ENCODE measurements at places on chromosomes 7 and 10.

GRCh38 chr7:17558135-17558534, 259.7 kb downstream of the AHR start:
- DNase-seq, result no peak

GRCh38 chr10:61752111-61753011, 89.6 kb downstream of the CABCOCO1 start:
- peak; percentile 36 for DNase-seq

DNA sequence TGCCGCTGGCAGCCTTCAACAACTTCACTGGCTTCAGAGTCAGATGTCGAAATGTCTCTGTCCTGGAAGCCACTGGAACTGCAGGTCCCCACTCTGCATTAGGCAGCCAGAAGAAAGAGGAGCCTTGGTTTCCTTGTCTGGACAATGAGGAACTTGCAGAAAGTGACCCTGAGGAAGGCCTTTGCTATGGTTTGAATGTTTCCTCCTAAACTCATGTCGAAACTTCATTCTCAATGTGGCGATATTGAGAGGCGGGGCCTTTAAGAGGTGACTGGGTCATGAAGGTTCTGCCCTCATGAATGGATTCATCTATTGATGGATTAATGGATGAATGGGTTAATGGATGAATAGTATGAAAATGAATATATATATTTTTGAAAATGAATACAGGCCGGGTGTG, 61.6 kb upstream of the GPR26 start:
- DNase-seq, result peak; percentile 58

DNA sequence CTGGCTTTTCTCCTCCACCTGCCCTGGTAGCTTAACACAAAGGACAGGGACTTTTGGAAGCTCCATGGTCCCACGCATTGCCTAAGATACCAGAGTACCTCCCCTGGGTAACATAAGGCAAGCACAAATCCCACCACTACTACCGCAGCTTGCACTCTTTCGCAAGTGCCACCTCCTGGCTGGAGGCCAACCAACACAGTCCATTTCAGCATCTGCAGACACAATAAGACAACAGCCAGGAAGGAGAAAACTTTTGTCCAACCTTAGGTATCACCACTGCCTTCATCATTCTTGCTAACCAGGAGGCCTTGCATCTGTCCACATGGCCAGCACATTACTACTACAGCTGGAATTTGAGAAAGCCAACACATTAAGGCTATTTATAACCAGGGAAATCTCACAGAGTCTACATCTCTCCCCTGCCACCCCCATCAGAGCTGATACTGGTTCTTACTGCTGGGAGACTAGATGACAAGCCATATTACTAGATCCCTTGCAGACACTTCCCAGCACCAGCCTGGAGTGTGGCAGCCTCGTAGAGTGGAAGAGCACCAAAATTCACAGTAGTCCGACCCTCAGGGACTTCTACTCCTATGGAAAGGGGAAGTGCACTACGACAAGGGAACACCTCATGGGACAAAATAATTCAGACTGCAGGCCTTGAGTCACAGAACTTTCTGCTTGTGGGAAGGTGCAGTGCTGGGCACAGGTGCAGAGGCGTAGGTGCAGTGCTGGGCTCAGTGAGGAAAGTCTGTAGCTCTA, 39.8 kb upstream of the CDK13 start:
- peak; percentile 20 for DNase-seq

- DNase-seq, result no peak
Observed at GRCh38 chr7:157020514-157021070, 10.1 kb upstream of the MNX1 start.

DNA sequence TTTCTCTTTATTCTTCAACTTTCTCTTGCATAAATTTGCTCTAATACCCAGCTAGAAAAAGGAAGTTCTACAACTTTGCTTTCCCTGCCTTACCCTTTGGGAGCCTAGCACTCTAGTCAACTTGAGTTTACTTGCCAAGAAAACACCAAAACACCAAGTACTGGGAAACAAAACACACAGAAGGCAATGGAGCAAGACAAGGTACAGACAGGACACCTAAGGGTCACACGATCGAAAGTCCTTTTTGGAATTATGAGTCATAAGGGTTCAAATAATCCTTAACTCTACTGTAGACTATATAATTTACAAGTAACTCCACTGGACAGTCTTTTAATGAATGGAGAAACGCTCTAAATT, 42.6 kb upstream of the ANAPC16 start:
- no peak for DNase-seq

DNA sequence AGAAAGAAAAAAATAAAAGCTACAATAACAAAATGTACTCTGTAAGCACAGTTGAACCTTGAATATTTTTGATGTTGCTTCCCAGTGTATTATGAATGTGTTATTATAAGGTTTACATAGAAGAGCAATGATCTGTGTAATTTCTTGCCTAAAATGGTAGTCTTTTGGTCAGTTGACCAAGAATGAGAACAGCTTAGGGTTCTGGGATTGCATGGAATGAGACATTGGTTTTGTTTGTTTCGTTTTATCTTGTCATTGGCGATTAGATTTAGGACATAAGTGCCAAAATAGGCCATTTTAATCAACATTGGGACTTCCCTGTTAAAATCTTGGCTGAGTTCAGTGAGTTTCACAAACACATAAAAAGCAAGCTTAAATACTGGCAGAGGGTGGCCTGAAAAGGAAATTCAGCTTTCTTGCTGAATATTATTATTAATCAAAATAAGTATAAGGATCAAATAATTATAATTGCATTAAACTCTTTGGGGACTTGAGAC, 49.1 kb upstream of the GLCCI1 start:
- no peak for DNase-seq

- DNase-seq, result no peak
Observed at GRCh38 chr7:33486633-33487032, 357.3 kb downstream of the BBS9 start.

DNA sequence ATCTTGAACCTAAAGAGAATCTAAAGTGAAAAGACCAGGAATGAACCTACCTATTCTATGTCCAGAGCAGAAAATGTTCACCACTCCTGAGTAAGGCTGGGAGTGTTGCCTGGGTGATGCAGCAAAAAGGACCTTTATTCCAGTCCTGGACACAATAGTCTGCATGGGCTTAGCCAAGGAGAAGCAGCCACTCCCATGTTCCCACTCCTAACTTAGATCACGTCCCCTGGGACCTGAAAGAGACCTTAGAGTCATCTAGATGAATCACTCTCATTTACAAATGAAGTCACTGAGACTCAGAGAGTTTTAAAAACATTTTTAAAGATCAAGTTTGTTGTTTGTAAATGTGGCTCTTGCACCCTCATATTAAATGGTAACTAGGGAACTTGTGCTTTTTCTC, 763.4 kb downstream of the KCNMA1 start:
- DNase-seq, result no peak

- DNase-seq, result peak; percentile 57
Observed at GRCh38 chr10:31526681-31527080, 207.7 kb downstream of the ZEB1 start.

DNA sequence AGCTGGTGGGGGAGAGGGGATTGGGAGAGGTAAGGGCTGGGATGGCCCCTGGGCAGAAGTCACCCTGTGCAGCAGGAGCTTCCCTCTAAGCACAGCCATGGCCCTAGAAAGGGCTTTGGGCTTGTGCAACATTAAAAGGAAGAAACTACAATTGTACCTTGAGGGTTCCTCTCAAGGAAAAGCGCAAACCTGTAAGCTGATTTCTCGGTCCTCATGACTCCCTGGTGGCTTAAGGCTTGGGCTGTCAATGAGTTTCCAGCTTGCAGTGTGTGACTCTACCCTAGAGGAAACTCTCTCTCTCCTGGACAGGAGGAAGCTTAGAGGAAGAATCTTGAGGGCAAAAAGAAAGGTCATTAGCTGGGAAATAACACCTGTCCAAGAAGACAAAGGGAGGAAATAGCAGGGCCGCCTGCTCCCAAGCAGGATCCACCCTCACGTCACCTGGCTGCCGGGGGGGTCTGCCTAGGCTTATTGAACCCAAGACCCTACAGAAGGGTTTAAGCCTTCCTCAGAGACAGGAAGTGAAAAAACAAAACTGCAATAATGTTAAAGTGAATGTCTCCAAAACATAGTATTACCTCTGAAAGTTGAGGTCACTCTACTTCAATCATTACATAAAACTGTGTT, 112.5 kb downstream of the WDR11 start:
- DNase-seq, result no peak

DNA sequence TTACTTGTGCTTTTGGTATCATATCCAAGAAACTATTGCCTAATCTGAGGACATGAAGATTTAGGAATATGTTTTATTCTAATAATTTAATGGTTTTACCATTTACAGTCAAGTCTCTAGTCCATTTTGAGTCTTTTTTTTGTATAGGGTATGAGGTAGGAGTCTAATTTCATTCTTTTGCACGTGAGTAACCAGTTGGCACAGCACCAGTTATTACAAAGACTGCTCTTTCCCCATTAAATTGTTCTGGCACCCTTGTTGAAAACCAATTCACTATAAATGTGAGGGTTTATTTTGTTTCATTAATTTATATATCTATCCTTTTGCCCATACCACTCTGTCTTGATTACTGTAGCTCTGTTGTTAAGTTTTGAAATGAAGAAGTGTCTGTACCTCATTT, 381.6 kb downstream of the SUGCT start:
- DNase-seq, result no peak

GRCh38 chr10:100468978-100469377, 6.2 kb downstream of the WNT8B start:
- DNase-seq, result no peak

DNA sequence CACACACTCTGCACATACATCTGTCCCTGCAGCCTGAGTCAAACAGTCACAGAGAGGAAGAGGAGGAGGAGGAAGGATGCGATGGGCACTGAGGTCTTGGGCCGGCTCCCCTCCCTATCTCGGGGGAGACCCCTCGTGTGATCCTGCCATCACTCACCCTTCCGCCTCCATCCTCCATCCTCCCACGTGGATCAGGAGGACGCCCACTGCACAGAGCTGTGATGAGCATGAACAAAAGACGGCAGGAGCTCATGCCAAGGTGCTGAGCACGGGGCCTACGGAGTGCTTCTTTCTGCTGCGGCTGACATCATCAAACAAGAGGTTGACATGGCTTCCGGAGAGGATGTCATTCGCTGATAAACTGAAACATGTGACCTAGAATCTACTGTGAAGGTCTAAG, 68.0 kb downstream of the DIP2C start:
- no peak for DNase-seq

DNA sequence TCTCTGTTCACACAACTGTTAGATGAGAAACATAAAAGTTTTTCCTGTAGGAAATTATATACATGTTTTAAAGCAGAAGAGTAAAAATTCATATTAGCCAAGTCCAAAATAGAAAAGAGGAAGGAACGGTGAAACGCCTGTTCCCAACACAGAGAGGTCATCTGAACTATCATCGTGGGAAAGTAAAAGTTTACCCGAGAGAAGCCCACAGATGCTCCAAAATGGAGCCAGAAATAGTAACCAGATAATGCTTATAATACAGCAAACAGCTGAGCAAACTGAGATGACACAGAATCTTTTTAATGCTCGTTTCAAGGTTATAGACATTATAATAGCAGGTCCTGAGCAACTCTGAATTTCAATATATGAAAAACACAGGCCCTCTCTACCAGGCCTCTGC, 24.5 kb downstream of the FRMD4A start:
- peak; percentile 6 for DNase-seq

All from inflammatory macrophage (primary cell).